ENCODE measurements at places on chromosomes 13 and 19.

GRCh38 chr19:28003543-28003942 is 1209.4 kb downstream of the UQCRFS1 start:
- no peak for DNase-seq

GRCh38 chr13:69547780-69548179 is 559.8 kb upstream of the ATXN8OS start:
- no peak for DNase-seq

- no peak for DNase-seq
Measured at GRCh38 chr19:49818649-49819370, 721 bp downstream of the MED25 start.

GRCh38 chr13:95195146-95195545 is 106.1 kb downstream of the ABCC4 start:
- DNase-seq, result no peak

DNA sequence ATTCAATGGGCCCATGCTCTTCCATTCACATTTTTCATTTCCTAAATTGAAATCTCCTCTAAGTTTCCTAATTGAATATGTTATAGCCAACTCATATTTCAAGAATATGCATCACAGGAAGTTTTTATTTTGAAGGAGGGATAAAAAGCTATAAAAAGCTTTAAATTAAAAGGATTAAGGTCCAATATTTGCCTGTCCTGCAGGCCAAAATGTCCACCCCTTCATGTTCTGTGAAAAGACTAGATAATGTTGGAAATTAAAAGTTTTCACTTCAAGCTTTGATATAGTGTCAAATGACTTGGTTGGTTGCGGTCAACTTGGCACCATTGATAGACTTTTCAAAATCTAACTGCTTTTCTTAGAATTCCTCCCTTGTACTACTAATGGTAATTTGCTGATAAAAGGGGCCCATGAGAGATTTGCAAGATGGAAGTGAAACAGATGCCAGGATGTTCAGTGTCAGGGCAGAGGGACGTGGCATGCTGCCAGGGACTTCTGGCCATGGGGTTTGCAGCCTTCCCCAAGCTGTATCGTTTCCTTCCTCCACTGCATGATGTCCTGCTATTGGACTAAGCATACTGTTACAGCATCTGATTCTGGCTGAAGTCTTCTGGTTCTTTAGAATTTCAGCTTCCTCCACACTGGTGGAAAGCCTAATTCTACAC is 547.3 kb upstream of the MIR17HG start:
- DNase-seq, result no peak

DNA sequence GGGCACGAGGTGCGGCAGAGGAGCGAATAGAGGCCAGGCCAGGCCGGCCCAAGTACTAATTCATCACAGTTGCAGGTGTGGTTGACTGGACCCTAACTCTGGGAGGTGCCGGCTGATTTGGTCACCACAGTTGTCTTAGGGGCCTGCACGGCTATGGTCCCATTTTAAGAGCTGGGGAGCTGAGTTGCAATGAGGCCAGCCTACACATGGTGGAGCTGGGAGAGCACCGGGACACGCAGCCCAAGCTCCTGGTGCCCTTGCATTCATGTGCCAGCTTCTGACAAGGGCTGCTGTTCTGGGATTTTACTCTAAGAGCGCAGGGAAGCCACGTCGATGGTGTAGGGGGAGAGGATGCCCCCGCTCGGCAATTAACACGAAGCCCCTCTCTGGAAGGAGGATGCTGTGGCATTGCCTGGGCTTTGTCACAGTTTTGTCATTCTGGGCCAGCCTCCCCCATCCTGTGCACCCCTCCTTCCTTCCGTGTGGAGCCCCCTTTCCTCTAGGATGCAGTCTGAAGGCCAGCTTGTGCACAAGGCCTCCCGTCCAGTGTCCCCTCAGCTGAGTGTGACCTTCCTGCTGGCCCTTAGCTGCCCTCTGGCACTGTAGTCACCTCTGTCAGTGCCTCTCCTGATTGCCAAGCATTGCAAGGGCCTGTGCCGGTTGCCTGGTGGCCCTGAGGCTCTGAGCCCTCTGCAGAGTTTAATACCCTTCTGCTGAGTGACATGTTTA is 109.4 kb upstream of the C1QTNF9B start:
- no peak for DNase-seq

DNA sequence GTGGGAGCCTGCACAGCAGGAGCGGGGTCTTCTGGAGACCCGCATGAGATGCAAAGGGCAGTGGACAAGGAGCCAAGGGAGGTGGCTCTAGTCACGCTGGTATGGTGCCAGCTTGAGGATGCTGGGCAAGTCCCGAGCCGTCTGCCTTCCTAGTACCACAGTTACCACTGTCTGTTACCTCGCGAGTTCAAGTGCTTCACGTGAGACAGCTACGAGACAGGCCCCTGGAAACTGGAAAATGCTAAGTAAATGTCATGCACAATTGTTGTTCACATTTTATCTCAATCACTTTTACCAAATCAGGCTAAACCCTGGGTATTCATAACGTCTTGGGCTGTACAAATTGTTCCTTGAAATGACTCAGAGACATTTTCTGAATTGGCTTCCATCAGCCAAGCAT is 155.7 kb downstream of the TNFRSF19 start:
- no peak for DNase-seq
